ENCODE measurements at places on chromosomes 7 and 10. TPM values are rescaled to one million over a fixed set of nuclear protein-coding genes. Genes with fewer than 3 reads are reported as not detected.

Gene ARID5B
- 87.1 TPM for total RNA-seq

- no peak overlapping the region for H3K27ac ChIP-seq
- no peaks in the 10 kb centered on the region for H3K4me1 ChIP-seq
- no peak for DNase-seq
- no peaks in the 10 kb centered on the region for H3K27me3 ChIP-seq
- H3K4me3 ChIP-seq = no peak overlapping the region
- H3K36me3 ChIP-seq = no peaks in the 10 kb centered on the region
Measured at GRCh38 chr10:95343573-95343972, 52.8 kb upstream of the PDLIM1 start.

- no peak overlapping the region for H3K4me3 ChIP-seq
- no peaks in the 10 kb centered on the region for H3K27me3 ChIP-seq
- no peak for DNase-seq
- no peak overlapping the region for H3K27ac ChIP-seq
- H3K4me1 ChIP-seq = peaks cover 32% of the 10 kb centered on the region
Measured at GRCh38 chr7:41889472-41889871, 186.6 kb upstream of the INHBA start.

- H3K4me3 ChIP-seq = no peak overlapping the region
- no peaks in the 10 kb centered on the region for H3K27me3 ChIP-seq
- no peak overlapping the region for H3K27ac ChIP-seq
Measured at GRCh38 chr10:52679117-52679516, 93.5 kb downstream of the MBL2 start.

Gene CDC14C
- not detected for total RNA-seq

DNA sequence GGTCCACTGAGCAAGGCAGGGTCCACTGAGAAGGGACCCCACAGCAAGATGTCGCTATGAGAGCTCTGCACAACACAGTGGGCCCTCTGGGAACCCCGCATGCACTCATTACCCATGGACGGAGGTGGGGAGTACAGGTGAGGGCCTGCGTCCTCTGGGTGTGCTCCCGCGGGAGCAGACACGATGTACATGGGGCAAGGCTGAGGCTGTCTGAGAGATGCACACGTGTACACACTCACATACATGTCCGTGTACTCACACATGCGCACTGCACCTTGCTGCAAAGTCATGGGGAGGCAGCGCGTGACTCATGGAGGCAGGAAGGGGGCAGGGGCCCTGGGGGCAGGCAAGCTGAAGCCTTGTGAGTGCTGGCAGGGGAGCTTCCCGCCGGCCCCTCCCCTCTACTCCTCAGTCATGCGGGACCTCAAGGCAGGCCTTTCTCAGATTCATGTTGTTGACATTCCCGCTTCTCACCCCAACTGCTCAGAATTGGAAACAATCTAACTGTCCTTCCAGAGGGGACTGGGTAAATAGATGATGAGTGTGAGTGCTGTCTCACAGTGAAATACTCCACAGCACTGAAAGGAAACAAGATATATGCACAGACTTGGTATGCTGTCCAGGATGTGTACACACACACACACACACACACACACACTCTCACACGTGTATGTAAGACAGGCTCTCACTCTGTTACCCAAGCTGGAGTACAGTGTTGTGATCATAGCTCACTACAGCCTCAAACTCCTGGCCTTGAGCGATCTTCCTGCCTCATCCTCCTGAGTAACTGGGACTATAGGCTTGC lies 40.0 kb downstream of the GOLGA7B start:
- no peaks in the 10 kb centered on the region for H3K36me3 ChIP-seq
- no peaks in the 10 kb centered on the region for H3K27me3 ChIP-seq
- H3K4me3 ChIP-seq = no peak overlapping the region
- peak; percentile 54 for DNase-seq

Gene NPFFR1
- not detected for total RNA-seq

DNA sequence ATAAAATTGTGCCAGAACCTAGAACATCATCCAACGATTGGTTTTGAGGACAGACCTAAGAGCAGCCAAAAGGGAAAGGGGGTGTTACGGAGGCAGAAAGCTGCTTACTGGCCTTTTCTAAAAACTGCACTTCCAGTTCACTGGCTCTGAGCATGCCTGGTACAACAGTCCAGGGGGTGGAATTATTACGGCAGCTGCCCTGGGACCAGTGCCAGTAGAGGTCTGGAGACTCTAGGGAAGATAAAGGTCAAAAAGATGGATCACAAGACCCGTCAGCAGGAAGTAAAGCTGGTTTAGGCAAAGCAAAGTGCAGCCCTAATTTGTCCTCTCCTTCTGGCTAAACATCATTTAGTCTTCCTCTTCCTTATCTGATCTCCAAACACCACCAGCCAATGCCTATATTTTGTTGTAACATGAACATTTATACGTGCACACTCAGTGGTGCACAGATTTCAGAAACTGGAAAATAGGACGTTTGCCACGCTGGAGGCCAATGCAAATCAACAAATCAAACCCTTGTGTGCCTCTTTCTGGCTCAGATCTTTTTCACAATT lies 216.4 kb upstream of the DPP6 start:
- DNase-seq = no peak
- no peaks in the 10 kb centered on the region for H3K36me3 ChIP-seq
- H3K27ac ChIP-seq = no peak overlapping the region
- H3K4me1 ChIP-seq = no peaks in the 10 kb centered on the region

- no peak overlapping the region for H3K27ac ChIP-seq
- H3K36me3 ChIP-seq = no peaks in the 10 kb centered on the region
- no peaks in the 10 kb centered on the region for H3K27me3 ChIP-seq
- no peak overlapping the region for H3K4me3 ChIP-seq
- no peak for DNase-seq
- peaks cover 38% of the 10 kb centered on the region for H3K4me1 ChIP-seq
Measured at GRCh38 chr10:6301488-6302075, 98.8 kb downstream of the PFKFB3 start.

GRCh38 chr7:36640682-36641081 lies 83.6 kb downstream of the AOAH start:
- no peak overlapping the region for H3K4me3 ChIP-seq
- DNase-seq = no peak
- no peak overlapping the region for H3K27ac ChIP-seq
- H3K36me3 ChIP-seq = no peaks in the 10 kb centered on the region
- no peaks in the 10 kb centered on the region for H3K27me3 ChIP-seq

DNA sequence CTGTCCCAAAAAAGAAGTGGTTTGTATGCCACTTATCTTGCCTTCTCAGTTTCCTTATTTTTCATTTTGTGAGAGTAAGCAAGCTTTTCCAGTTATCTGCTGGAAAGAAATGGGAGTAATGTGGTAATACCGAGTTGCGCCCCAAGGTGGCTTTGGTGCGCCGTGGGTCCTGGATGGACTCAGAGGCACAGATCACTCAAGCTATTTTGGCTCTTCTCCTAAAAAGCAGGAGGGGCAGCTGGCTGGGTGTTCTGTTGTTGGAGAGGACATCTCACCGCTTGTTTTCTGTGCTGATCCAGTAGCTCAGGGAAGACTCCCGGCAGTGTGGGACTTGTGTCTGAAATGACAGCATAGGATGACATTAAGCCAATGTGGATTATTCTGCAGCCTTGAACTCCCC lies 16.4 kb downstream of the PRKRIP1 start:
- peak; percentile 65 for DNase-seq
- H3K27me3 ChIP-seq = no peaks in the 10 kb centered on the region
- H3K27ac ChIP-seq = no peak overlapping the region
- peaks cover 60% of the 10 kb centered on the region for H3K36me3 ChIP-seq
- peaks cover 40% of the 10 kb centered on the region for H3K4me1 ChIP-seq

- peak; percentile 72 for DNase-seq
- no peak overlapping the region for H3K27ac ChIP-seq
- H3K27me3 ChIP-seq = peaks cover 53% of the 10 kb centered on the region
- peaks cover 5% of the 10 kb centered on the region for H3K4me1 ChIP-seq
- H3K36me3 ChIP-seq = no peaks in the 10 kb centered on the region
Measured at GRCh38 chr10:132939957-132940790, 2.2 kb downstream of the CFAP46 start.

Gene ASZ1
- not detected for total RNA-seq

DNA sequence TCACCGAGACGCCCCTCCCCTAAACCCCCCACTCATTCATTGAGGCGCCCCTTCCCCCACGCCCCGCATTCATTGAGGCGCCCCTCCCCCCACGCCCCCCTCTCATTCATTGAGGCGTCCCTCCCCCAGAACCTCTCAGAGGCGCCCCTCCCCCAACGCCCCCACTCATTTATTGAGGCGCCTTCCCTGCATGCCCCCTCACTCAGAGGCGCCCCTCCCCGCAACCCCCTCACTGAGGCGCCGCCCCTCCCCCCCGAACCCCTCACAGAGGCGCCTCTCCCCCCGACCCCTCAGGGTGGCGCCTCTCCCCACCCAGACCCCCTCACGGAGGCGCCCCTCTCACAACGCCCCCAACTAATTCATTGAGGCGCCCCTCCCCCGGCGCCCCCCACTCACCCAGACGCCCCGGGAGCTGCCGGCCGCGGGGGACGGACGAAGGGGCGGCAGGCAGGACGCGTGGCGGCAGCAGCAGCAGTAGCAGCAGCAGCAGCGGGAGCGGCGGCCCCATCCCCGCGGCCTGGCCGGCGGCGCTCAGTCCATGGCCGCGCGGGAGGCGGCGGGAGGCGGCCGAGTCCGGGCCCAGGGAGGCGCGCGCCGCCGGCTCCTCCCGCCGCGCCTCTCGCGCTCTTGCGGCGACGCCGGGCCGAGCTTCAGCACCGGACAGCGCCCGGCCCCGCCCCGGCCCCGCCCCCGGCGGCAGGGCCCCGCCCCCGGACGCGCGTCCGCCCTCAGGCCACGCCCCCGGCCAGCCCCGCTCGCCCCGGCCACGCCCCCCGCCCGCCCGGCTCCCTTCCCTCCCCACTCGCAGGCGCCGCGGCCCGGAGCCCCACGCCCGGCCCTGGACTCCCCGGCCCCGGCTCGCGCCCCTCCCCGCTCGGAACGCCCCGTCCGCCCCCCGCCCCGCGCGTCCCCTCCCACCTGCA lies at the start of gene PTPRN2:
Gene PTPRN2 (minus strand): TSS at position 662 of the 923 bp plus-strand sequence.
- no peak within 1 kb of the TSS for H3K27ac ChIP-seq
- peak; percentile 60 for DNase-seq
- H3K4me1 ChIP-seq = peaks cover 11% of the 10 kb centered on the region
- no peak within 1 kb of the TSS for H3K4me3 ChIP-seq

Gene CYCS
- total RNA-seq = 224 TPM

- H3K27me3 ChIP-seq = no peaks in the 10 kb centered on the region
- no peak for DNase-seq
- H3K4me3 ChIP-seq = no peak overlapping the region
- no peak overlapping the region for H3K27ac ChIP-seq
- H3K4me1 ChIP-seq = no peaks in the 10 kb centered on the region
Measured at GRCh38 chr7:111261496-111261895, 170.6 kb downstream of the LRRN3 start.

- no peak overlapping the region for H3K4me3 ChIP-seq
- H3K27ac ChIP-seq = no peak overlapping the region
- no peak for DNase-seq
Measured at GRCh38 chr7:45594745-45595535, 20.8 kb downstream of the ADCY1 start.

Gene LIPK
- not detected for total RNA-seq

- no peaks in the 10 kb centered on the region for H3K4me1 ChIP-seq
- H3K36me3 ChIP-seq = no peaks in the 10 kb centered on the region
- peaks cover 9% of the 10 kb centered on the region for H3K27me3 ChIP-seq
- DNase-seq = no peak
Measured at GRCh38 chr7:116733924-116734580, 62.1 kb downstream of the MET start.

Gene JCAD
- total RNA-seq = not detected

Gene EPDR1
- total RNA-seq = 1.6 TPM

Gene TAS2R39
- total RNA-seq = not detected

- no peak overlapping the region for H3K27ac ChIP-seq
- H3K4me1 ChIP-seq = no peaks in the 10 kb centered on the region
- peaks cover 4% of the 10 kb centered on the region for H3K27me3 ChIP-seq
- no peak overlapping the region for H3K4me3 ChIP-seq
- H3K36me3 ChIP-seq = no peaks in the 10 kb centered on the region
Measured at GRCh38 chr7:154698726-154699291, 304.1 kb downstream of the PAXIP1 start.

Gene EBF3
- total RNA-seq = not detected

GRCh38 chr10:7942316-7942715 lies 112.2 kb upstream of the GATA3 start:
- H3K4me3 ChIP-seq = no peak overlapping the region
- peaks cover 24% of the 10 kb centered on the region for H3K4me1 ChIP-seq
- no peaks in the 10 kb centered on the region for H3K27me3 ChIP-seq
- H3K27ac ChIP-seq = no peak overlapping the region
- peaks cover 24% of the 10 kb centered on the region for H3K36me3 ChIP-seq
- no peak for DNase-seq

- no peak for DNase-seq
- no peaks in the 10 kb centered on the region for H3K36me3 ChIP-seq
- H3K4me1 ChIP-seq = no peaks in the 10 kb centered on the region
Measured at GRCh38 chr7:18844735-18845134, 272.7 kb downstream of the TWIST1 start.

DNA sequence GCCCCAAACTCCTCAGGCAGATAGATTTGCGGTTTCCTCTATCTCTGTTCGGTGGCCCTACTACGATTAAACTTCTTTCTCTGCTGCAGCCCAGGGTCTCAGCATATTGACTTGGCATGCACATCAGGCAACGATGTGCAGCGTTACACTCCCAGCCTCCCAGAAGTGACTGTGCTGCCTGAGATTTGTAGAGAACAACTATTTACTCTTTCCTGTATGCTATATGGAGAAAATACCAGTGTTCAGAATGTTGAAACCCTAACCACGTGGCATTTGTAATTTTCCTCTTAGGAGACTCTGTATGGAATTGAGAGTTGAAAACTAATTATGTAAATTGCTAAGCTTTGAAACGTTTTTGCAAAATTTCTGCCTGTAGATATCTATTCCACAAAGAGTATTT lies 50.9 kb downstream of the GNAI1 start:
- no peaks in the 10 kb centered on the region for H3K27me3 ChIP-seq
- no peak for DNase-seq
- H3K4me3 ChIP-seq = no peak overlapping the region
- H3K36me3 ChIP-seq = no peaks in the 10 kb centered on the region

All from activated naive CD4-positive, alpha-beta T cell treated with anti-CD3 and anti-CD28 coated beads for 36 hours (primary cell).